ENCODE measurements at places on chromosomes 12 and 14.

DNA sequence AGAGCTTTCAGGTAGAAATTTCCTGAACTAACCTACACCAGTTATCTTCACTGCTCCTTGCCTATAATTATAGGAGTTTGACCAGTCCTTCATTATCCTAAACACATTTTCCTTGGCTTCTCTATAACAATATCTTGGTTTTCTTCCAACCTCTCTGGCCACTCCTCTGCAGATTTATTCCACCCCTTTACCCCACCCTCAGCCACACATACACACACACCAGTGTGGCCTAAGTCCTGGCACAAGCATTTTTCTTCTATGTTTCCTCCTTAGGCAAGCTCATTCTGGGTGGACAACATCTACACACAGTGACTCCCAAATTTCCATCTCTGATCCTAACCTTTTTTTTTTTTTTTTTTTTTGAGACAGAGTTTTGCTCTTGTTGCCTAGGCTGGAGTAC is 25.1 kb downstream of the CDK17 start:
- DNase-seq = no peak

DNA sequence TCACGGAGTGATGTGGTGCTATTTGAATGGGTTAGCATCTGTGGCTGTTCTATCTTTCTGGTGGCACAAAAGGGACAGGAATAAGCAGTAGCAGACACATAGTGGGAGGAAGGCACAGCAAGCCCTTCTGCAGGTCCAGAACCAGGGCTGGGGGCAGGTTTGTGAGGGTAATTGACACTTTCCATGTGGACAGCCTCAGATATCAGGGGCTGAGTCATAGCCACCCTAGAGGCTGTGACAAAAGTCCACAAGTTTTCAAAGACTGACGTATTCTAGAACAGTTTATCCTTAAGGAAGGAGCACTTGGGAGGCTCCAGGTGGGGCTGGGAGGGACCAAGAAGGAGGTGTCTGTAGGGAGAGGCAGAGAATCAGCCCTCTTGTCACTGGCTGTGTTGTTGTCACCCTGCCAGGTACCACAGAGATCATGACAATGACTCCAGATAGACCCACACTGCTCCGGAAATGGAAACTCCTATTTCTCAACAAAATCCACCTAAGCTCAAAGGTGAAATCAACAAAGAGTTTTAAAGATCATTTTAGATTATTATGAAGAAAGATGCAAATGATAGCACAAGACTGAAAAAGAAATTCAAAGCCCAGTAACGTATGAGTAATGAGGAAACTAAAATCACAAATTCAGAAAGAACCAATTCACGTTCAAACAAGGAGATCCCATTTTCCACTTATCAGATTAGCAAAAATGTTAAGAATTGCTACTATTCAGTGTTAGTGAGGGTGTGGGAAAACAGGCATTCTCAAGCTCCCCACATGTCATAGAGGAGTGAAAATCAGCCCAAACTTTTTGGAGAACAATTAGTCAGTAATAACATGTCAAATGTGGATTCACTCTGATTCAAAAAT is 48.3 kb downstream of the NFKBIA start:
- no peak for DNase-seq

GRCh38 chr12:89984846-89985245 is 276.2 kb upstream of the ATP2B1 start:
- no peak for DNase-seq

- no peak for DNase-seq
These were observed 6.6 kb downstream of the DCAF4 start for GRCh38 chr14:72932893-72933292.

- DNase-seq = no peak
These were observed 474.7 kb downstream of the NPAS3 start for GRCh38 chr14:33413381-33413780.

GRCh38 chr14:88075269-88075981 is 70.5 kb downstream of the GPR65 start:
- peak; percentile 17 for DNase-seq

GRCh38 chr14:95290871-95291431 is 28.8 kb downstream of the CLMN start:
- DNase-seq = peak; percentile 83

DNA sequence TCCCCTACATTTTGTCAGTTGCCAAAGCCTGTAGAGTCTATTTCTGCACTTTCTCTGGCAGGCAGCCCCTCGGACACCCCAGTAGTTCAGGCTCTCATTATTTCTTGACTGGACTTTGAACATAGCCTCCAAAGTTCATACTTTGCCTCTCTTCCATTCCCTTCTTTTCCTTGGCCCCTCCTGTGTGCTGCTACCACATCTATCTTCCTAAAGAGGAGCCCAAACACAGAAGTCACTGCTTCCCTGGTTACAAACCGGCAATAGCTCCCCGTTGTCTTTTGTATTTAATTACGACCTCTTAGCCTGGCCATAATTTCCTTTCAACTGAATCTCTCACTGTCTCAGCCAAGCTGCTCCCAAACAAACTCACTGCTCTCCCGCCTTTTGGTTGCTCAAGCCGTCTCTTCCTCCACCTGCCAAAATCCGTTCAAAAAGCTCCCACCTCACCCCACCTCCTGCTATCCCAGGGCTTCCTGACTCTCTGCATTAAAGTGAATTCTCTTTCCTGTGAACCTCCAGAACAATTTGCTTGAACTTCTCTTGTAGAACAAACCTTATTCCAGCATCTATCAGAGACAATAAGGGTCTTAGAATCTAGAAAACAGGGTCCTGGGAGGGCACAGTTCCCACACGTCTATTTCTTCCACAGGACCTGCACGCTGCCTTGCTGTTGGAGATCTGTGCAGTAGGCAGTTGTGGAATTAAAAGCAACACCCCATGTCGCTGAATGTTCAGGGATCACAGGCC is 46.9 kb downstream of the PRMT8 start:
- no peak for DNase-seq

GRCh38 chr12:75784591-75784990 is 247.0 kb downstream of the PHLDA1 start:
- DNase-seq = peak; percentile 21

GRCh38 chr14:63647696-63648410 is 6.2 kb upstream of the WDR89 start:
- no peak for DNase-seq

DNA sequence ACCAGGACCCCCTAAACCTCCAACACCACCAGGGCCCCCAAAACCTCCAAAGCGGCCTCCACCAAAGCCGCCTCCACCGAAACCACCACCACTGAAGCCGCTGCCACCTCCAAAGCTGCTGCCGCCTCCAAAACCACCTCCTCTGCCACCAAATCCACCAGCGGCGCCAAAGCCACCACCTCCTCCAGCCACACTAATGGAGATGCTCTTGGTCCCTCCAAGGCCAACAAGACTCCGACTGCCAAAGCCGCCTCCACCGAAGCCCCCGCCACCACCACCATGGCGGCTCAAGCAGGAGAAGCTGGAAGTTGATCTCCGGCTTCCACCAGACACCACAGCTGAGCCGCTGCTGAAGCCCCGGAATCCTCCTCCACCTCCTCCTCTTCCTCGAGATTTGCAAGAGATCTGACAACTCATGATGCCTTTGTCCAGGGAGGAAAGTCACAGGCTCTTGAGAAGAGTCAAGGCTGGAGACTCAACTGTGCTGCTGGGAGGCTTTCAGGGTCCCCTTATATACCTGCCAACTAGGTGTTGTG is at the start of gene KRT2:
TSS of gene KRT2 (minus strand) at position 486 of the 536 bp plus-strand sequence. CDS start at position 417, 69 bp downstream.
- no peak for DNase-seq

GRCh38 chr12:112598626-112599025 is 179.9 kb downstream of the PTPN11 start:
- no peak for DNase-seq

DNA sequence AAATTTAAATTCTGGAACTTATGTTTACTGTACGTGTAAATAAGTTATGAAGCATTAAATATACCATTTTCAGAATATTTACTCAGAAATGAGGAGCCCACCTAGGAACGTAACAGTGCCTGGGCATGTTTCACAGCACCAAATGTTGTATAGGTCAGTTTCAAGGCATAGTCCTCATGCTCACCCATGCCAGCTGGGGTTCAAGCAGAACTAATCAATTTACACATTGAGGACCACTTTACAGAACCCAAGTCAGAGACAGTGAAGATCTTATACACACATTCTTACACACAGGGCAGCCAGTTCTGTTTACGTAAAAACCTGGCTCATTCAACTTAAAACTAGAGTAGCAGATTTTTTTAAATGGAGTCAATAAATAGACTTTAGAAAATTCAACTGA is 2.0 kb downstream of the KICS2 start:
- DNase-seq = no peak

GRCh38 chr12:93745286-93745685 is 68.1 kb downstream of the CRADD start:
- DNase-seq = no peak

- no peak for DNase-seq
These were observed 860 bp downstream of the NDRG2 start for GRCh38 chr14:21023817-21024584.

GRCh38 chr12:31819427-31819826 is 90.6 kb upstream of the AMN1 start:
- DNase-seq = no peak

DNA sequence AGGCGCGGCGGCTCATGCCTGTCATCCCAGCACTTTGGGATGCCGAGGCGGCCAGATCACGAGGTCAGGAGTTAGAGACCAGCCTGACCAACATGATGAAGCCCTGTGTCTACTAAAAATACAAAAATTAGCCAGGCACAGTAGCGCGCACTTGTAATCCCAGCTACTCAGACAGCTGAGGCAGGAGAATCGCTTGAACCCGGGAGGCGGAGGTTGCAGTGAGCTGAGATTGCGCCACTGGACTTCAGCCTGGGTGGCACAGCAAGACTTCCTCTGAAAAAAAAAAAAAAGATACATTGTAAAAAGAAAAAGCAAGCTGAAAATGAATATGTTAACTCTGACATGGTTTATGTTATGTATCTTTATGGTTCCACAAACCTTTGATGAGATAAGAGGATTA is 33.6 kb downstream of the RPGRIP1 start:
- no peak for DNase-seq
